ENCODE measurements at places on chromosomes 3 and 15. TPM values are rescaled to one million over a fixed set of nuclear protein-coding genes. Genes with fewer than 3 reads are reported as not detected.

GRCh38 chr3:43769097-43769884 is 78.6 kb downstream of the ABHD5 start:
- DNase-seq: peak; percentile 81

DNA sequence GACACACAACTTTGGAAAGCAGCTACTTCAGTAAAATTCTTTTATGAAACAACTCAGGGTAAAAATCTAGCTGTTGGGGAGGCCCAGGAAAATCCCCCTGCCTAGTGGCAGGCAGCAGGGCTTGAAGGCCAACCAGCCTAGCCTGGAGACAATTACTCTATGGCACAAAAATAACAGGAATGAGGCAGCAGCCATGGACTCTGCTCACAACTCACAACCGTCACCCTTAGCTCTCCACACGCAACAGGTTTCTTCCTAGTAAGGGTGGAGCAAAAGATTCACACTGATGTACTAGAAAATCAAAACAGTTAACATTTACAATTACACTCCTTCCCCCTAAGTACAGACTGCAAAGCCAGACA is 530 bp upstream of the FBXL22 start:
- DNase-seq: no peak

GRCh38 chr15:38474155-38474757 is 20.3 kb downstream of the FAM98B start:
- DNase-seq: peak; percentile 82

GRCh38 chr15:63888146-63888545 is 54.4 kb upstream of the HERC1 start:
- DNase-seq: no peak

GRCh38 chr15:100810831-100811230 is 68.8 kb upstream of the ALDH1A3 start:
- DNase-seq: no peak

DNA sequence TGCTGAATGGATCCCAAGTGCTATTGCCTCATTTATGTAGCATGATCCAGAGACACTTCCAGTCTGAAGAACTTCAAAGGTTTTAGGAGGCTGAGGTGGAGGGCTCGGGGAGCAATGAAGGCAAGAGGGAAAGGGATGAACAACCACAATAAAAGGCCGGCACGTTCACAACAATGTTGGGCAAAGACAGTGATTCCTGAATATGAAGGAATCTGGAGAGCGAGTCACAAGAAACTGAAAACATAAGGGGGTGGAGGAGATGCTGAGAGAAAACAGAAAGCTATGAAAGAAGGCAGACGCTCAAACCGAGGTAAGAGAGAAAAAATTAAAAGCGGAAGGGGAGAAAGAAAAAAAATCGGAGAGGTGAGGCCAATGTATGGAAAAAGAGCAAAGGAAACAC is 120.1 kb downstream of the GREM1 start:
- no peak for DNase-seq

GRCh38 chr3:13839253-13839652 is 40.6 kb downstream of the WNT7A start:
- DNase-seq: no peak

GRCh38 chr3:124444896-124445295 is 285.4 kb upstream of the UMPS start:
- no peak for DNase-seq

- no peak for DNase-seq
Measured at GRCh38 chr3:103609472-103609871, 1174.7 kb downstream of the ZPLD1 start.

GRCh38 chr3:78906245-78906644 is 861.6 kb downstream of the ROBO1 start:
- DNase-seq: no peak

DNA sequence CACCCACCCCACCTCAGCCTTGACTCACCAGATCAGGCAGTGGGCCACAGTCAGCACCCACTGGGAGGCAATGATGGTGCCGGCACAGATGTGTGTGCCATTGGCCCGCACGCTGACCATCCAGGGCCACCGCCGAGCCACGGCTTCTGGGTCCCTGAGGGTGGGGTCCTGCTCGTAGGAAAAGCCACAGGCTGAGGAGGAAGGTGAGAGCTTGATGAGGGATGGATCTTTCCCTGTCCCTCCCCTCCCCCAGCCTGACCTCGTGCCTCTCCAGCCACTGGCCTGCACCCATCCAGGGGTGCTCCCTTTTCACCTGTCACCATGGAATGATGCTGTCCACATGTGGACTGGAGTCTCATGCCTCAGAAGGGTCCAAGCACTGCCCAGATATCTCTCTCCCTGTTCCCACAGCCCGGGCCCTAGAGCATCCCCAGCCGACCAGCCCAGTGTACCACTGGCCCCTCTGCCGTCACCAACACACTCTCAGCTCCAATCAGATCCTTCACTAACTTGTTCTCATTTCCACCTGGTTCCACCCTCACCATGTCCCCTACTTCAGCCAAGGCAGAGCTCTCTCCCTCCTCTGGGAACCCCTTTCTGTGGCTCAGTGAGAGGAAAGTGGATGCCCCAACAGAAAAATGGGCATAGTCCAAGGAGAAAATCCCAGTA is 2.0 kb downstream of the PRSS50 start:
- no peak for DNase-seq

DNA sequence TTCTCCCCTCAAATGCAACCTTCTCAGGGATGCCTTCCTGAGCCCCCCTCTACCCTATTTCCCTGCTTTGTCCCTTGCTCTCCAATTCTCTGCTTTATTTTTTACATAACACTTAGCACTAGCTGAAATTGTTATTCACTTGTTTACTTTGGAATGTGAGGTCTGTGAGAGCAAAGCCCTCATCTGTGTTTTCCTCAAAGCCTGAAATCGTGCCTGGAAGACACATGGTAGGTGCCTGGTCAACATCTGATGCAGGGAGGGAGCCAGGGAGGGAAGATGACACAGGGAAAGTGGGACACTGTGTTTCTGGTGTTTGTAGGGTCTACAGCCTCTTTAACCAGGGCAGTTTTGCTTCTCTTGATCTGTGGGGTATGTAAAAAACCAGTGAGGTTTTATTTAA is 23.6 kb downstream of the EIF2AK4 start:
- no peak for DNase-seq

GRCh38 chr3:86869566-86869965 is 121.4 kb downstream of the VGLL3 start:
- DNase-seq: no peak

DNA sequence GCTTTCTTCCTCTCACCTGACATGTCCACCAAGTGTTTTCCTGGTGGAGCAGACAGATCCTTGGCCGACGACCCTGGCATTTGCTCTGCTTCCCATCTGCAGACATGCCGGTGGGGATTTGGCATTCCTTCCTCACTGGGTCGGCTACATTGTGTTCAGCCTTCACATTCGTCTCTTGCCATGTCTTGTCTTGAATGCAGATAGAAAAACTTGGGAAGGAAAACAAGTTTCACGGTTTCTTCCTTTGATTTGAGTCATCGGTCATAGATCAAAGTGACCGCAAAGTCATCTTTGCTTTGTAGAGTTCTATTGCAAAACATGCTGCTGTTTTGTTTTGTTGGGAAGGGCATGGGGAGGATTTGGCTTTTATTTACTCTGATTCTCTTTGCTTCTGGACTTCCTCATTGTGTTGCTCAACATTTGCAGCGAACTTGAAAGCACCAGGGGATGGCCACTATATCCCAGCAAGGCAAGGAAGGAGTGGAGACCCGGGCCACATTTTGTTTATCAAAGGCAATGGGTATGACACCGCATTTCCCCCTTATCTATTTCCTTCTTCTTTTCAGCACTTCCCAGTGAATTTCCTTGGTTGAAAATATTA is 321.3 kb downstream of the CACNA2D3 start:
- peak; percentile 54 for DNase-seq

DNA sequence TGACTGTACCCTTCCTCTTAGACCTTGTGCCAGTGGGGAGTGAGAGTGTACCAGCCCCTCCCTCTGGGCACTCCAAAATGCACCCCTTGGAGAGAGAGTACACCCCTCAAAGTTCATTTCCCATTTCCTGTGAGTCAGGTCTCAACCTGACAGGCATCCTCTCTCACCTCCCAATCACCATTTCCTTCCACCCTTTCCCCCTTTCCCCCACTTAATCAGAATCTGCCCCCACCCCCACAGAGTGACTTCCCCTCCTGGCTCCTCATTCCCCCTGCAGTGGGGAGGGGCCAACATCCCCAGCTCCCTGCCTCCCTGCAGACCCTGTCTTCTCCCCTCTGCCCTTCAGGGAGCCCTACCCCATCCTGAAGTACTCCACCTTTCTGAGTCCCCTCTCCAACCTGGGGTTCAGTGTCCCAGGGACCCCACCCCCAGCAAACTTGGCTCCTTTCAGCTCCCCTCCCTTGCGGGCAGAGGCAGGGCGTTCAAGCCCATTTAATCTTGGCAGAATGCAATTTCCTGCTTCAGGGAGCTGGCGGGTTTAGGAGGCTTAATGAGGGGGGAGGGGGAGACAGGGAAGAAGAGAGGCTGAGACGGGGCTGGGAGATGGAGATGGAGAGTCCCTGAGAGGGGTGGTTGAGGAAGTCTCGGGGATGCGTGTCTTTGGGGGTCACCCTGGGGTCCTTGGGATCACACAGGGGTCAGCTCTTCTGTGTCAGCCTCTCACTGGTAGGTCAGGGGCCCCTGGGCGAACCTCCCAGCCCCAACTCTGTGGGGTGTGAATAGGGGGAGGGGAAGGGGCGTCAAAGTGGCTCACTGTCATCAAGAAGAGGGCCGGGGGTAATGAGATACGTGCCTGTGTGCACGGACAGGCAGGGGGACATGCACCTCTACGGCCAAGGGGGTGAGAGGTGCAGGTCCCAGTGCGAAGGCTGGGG is 16.6 kb upstream of the SEMA3F start:
- no peak for DNase-seq

ARHGAP11A gene
- 20.8 TPM for total RNA-seq

SLC25A20 gene
- total RNA-seq: 6.5 TPM

OR5K2 gene
- not detected for total RNA-seq

CAMK2N2 gene
- 5.8 TPM for total RNA-seq

CLPX gene
- total RNA-seq: 58.3 TPM
